CD14-positive monocyte (primary cell): ENCODE measurements at places on chromosomes 3 and 15.

GRCh38 chr3:161108840-161109239 is 3.7 kb upstream of the B3GALNT1 start:
- no peak overlapping the region for H3K4me3 ChIP-seq
- no peak overlapping the region for H3K27ac ChIP-seq
- peak; percentile 58 for DNase-seq

DNA sequence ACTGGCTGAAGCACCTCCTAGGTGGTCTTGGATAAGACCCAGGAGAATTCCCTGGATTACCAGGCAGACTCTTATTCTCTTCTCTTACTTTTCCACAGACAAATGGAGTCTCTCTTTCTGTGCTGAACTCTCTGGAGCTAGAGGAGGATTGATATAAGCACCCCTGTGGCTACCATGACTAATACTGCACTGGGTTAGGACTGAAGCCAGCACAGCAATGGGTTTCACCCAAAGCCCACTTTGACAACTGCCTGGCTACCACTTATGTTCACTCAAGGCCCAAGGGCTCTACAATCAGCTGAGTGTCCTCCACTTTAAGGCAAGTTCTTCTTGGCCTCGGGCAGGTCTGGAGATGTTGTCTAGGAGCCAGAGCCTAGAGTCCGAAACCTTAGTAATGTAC is 225.5 kb downstream of the DIPK2A start:
- no peaks in the 10 kb centered on the region for H3K4me1 ChIP-seq
- H3K27ac ChIP-seq: no peak overlapping the region
- no peaks in the 10 kb centered on the region for H3K36me3 ChIP-seq
- no peak overlapping the region for H3K4me3 ChIP-seq
- no peaks in the 10 kb centered on the region for H3K27me3 ChIP-seq
- no peak for DNase-seq

GRCh38 chr3:44509393-44509921 is 32.0 kb upstream of the ZNF445 start:
- H3K27me3 ChIP-seq: no peaks in the 10 kb centered on the region
- peaks cover 2% of the 10 kb centered on the region for H3K36me3 ChIP-seq
- peaks cover 16% of the 10 kb centered on the region for H3K4me1 ChIP-seq
- H3K4me3 ChIP-seq: peak overlapping the region; percentile 100
- DNase-seq: no peak

DNA sequence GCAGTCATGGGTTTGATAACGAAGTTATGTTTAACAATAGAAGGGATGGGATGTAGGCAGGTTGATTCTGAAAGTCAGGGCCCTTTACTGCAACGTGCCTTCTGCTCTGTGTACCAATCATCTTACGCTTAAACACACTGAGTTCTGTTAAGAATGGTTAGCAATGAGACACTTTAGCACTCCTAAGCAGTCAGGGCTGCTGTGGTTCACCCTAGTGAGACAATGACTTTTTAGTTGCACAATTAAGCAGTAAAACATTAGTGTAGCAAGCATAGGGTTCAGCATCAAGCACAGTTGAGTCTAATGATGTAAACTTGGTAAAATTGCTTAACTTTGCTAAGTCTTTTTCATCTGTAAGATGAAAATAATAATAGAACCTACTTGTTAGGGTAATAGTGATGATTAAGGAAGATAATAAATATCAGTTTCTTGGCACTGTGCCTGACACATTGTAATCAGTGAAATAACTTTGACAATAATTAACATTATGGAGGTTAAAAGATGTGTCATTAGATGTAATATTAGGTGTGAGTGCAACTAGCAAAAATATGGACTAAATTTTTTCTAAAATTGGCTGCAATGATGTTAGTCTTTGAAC is 484.2 kb upstream of the THBS1 start:
- H3K4me1 ChIP-seq: no peaks in the 10 kb centered on the region
- no peaks in the 10 kb centered on the region for H3K36me3 ChIP-seq
- no peak overlapping the region for H3K27ac ChIP-seq
- no peak for DNase-seq

- H3K27me3 ChIP-seq: no peaks in the 10 kb centered on the region
- DNase-seq: peak; percentile 4
- peaks cover 16% of the 10 kb centered on the region for H3K36me3 ChIP-seq
- H3K4me3 ChIP-seq: no peak overlapping the region
- peak overlapping the region; percentile 36 for H3K27ac ChIP-seq
Measured at GRCh38 chr3:23877329-23877980, 39.3 kb downstream of the NKIRAS1 start.

DNA sequence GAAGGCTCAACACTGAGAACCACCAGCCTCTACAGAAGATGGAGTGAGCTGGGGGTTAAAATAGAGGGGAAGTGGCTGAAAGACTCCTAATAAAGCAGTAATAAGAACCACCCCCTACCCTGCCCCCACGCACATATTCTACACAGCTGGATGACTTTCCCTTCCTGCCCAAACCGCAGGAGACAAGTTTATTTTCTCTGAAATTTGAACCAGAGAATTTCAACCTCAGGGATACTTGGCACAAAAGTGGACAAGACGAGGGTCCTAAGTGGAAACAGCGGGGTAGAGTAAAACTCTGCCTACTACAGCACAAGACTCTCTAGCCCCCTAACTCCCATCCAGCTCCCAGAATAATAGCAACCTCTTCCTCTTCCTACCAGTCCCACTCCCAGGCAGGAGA is 28.4 kb downstream of the USF3 start:
- no peak overlapping the region for H3K27ac ChIP-seq
- peaks cover 31% of the 10 kb centered on the region for H3K36me3 ChIP-seq
- H3K4me3 ChIP-seq: no peak overlapping the region
- H3K4me1 ChIP-seq: peaks cover 7% of the 10 kb centered on the region
- no peak for DNase-seq

DNA sequence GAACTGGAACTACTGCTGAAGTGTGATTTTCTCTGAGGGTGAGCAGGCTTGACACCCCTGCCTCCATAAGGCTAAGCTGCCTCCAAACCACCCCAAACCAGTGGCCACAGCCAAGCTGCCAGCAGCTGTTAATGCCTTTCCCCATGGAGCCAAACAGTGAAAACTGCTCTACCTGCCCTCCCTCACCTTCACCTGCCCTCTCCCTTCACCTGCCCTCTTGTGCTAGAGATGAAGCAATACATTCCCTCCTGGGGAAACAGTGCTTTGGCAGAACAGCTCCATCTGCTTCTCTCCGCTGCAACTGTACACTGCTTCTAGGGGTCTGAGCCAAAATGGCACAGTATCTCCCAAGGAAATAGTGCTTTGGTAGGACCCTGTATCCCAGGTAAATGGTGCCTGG is 374.1 kb downstream of the FHIT start:
- H3K27ac ChIP-seq: no peak overlapping the region
- no peaks in the 10 kb centered on the region for H3K4me1 ChIP-seq

- peaks cover 28% of the 10 kb centered on the region for H3K36me3 ChIP-seq
- DNase-seq: peak; percentile 12
- no peak overlapping the region for H3K27ac ChIP-seq
- no peaks in the 10 kb centered on the region for H3K4me1 ChIP-seq
- H3K27me3 ChIP-seq: no peaks in the 10 kb centered on the region
- H3K4me3 ChIP-seq: no peak overlapping the region
Measured at GRCh38 chr3:149879872-149880271, 66.9 kb downstream of the RNF13 start.

- H3K4me3 ChIP-seq: peak overlapping the region; percentile 83
- peak overlapping the region; percentile 68 for H3K27ac ChIP-seq
- no peaks in the 10 kb centered on the region for H3K27me3 ChIP-seq
- DNase-seq: peak; percentile 3
- no peaks in the 10 kb centered on the region for H3K36me3 ChIP-seq
- H3K4me1 ChIP-seq: peaks cover 28% of the 10 kb centered on the region
Measured at GRCh38 chr3:44478055-44478468, 592 bp upstream of the ZNF445 start.

DNA sequence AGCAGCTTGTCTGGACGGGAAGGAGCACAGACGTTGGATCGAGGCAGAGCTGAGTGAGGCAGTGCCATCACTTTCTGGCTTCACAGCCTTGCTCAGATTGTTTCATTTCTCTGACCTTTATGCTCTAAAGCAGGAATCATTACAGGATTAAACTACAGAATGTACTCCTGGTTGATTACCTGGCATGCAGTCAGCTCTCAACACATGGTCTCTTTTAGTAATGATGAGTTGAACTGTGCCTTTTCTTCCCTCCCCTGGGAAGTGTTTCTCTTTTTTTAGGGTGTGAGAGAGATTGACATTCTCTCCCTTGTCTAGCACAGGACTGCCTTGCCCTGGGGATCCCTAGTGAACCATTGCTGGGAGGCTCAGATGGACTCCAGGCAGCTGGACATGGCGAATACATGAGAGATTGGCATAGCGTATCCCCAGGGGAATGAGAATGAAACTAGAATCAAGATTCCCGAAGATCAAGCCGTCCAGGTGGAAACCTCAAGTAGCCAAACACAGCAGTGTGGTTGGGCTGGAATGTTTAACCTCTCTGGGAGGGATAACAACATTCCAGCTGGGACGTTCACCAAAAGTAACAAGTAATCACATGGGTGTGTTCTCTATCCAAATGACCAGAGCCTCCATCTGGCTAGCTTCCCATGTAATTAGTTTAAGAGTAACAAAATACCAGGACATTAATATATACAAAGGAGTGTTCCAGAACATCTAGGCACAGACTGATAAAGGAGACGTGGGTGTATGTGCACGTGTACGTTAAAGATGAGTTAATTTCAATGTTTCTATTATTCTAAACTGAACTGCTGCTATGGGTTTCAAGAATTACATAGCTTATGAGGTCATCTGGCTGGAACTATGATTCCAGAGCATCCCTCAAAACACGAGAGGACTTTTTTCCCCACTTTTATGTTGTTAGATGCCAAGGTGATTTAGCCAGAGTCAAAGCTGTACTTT is 118.6 kb upstream of the NR2E3 start:
- H3K27me3 ChIP-seq: no peaks in the 10 kb centered on the region
- DNase-seq: no peak
- no peak overlapping the region for H3K4me3 ChIP-seq
- no peaks in the 10 kb centered on the region for H3K4me1 ChIP-seq
- no peaks in the 10 kb centered on the region for H3K36me3 ChIP-seq

GRCh38 chr3:24923570-24923969 is 428.9 kb upstream of the THRB start:
- no peak overlapping the region for H3K27ac ChIP-seq
- H3K27me3 ChIP-seq: no peaks in the 10 kb centered on the region
- no peak for DNase-seq
- H3K4me1 ChIP-seq: no peaks in the 10 kb centered on the region
- no peak overlapping the region for H3K4me3 ChIP-seq

DNA sequence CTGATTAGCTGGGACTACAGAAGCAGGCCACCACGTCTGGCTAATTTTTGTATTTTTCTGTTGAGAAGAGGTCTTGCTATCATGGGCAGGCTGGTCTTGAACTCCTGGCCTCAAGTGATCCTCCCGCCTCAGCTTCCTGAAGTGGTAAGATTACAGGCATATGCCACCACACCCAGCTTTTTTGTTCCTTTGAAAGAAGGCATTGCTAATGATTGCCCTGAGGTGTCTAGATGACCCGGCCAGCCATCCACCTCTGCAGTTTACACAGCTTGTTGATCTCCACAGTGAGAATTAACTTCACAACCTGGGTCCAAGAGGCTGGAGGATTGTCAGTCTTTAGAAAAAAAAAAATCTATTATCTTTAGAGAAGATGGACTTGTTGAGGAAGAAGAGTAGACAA is 58.7 kb downstream of the SMAD3 start:
- H3K27ac ChIP-seq: peak overlapping the region; percentile 20
- no peak for DNase-seq
- peaks cover 61% of the 10 kb centered on the region for H3K4me1 ChIP-seq
- no peaks in the 10 kb centered on the region for H3K36me3 ChIP-seq
- H3K4me3 ChIP-seq: no peak overlapping the region
- H3K27me3 ChIP-seq: no peaks in the 10 kb centered on the region

GRCh38 chr3:16437640-16438039 is 75.9 kb downstream of the RFTN1 start:
- DNase-seq: no peak
- H3K27me3 ChIP-seq: no peaks in the 10 kb centered on the region
- no peaks in the 10 kb centered on the region for H3K36me3 ChIP-seq
- H3K4me1 ChIP-seq: no peaks in the 10 kb centered on the region

- no peaks in the 10 kb centered on the region for H3K4me1 ChIP-seq
- H3K27me3 ChIP-seq: no peaks in the 10 kb centered on the region
- H3K36me3 ChIP-seq: no peaks in the 10 kb centered on the region
Measured at GRCh38 chr15:100189849-100190248, 151.9 kb downstream of the ADAMTS17 start.

DNA sequence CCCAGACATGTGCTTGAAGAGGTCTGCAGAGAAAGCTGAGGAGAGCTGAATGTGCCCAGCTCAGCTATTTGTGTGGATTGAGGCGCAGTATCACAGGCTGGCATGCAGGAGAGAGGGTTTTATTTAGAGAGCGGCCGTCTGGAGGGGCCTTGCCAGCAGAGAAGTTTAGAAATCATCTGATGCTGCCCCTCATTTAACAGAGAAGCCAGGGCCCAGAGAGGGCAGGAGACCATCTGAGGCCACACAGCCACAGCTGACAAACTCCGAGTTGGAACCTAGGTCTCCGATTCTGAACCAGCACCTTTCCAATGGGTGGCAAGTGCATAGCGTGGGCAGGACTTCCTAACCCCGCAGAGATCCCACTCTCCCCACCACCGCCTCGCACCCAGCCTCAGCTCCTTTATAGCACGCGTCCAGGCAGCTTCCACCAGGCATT is 101.0 kb downstream of the LSM3 start:
- no peak overlapping the region for H3K4me3 ChIP-seq
- no peak for DNase-seq
- no peaks in the 10 kb centered on the region for H3K27me3 ChIP-seq
- no peaks in the 10 kb centered on the region for H3K4me1 ChIP-seq
- no peaks in the 10 kb centered on the region for H3K36me3 ChIP-seq

- H3K27me3 ChIP-seq: no peaks in the 10 kb centered on the region
- no peak overlapping the region for H3K4me3 ChIP-seq
- no peaks in the 10 kb centered on the region for H3K4me1 ChIP-seq
- H3K27ac ChIP-seq: no peak overlapping the region
- DNase-seq: no peak
- no peaks in the 10 kb centered on the region for H3K36me3 ChIP-seq
Measured at GRCh38 chr3:62818347-62818746, 56.9 kb downstream of the CADPS start.

DNA sequence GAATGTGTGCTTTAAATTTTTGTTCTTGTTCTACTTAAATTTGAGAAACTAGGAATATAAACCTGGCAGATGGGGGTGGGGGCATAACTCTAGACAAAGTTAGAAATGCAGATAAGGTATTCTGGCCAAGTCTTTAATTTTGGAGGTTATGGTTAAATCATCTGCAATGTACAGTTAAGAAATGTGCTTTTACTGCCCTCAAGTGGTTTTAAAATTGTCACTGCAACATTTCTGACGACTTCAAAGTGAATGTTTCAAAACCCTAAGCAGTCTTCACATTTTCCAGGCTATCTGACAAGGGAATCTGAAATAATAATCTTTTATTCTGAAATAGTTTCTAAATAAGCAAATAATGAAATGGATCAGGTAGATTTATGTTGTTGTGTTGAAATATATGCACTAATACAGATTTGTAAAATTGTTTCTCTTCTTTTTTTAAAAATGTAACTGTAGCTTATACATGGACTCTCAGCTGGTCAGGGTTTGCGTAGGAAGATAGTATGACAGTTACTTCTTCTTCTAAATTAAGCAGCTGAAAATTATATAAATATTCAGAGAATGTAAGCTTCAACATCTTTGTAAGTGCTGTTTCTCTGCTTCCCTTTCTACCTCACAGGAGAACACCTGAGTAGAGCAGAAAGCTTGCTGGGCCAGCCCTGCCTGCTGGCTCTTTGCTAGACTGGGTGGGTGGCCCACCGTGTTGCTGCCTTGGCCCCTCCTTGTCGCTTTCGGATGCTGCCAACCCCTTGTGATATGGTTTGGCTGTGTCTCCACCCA is 45.0 kb downstream of the SUCNR1 start:
- H3K27ac ChIP-seq: no peak overlapping the region
- H3K4me1 ChIP-seq: no peaks in the 10 kb centered on the region
- H3K4me3 ChIP-seq: no peak overlapping the region
- DNase-seq: peak; percentile 26
- no peaks in the 10 kb centered on the region for H3K27me3 ChIP-seq
